ENCODE measurements at places on chromosomes 12 and 14.

GRCh38 chr14:34851395-34851794 lies 23.8 kb downstream of the BAZ1A start:
- DNase-seq: peak; percentile 53

- no peak for DNase-seq
Measured at GRCh38 chr12:123910761-123911193, 61.9 kb downstream of the CCDC92 start.

DNA sequence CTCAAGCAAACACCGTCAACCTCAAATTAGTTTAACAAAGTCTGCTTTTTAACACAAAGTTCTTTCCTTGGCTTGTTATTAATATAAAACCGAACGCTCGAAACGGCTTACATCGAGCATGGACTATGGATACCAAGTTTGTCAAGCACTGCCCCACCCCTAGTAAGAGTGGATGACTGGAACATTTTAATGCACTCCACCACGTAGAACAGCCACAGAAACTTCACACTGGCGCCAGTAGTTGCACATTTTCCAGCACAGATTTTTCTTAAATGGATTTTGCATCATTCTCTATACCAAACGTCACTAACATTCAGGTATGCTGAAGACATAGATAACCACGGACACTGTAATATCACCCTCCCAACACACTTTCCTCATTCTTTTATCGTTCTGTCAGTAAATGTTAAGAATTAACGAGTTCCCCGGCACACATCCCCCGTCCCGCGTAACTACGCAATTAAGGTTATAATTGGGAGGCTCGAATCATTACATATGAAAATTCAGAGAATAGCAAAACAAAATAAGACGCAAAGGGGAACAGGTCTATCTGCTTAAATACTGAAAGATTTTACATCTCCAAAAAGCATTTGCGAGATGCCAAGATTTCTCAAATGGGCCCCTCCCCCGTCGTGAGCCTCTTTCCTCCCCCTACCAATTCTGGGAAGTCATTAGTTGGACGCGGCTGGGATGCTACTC lies 990 bp downstream of the FERMT2 start:
- peak; percentile 63 for DNase-seq

DNA sequence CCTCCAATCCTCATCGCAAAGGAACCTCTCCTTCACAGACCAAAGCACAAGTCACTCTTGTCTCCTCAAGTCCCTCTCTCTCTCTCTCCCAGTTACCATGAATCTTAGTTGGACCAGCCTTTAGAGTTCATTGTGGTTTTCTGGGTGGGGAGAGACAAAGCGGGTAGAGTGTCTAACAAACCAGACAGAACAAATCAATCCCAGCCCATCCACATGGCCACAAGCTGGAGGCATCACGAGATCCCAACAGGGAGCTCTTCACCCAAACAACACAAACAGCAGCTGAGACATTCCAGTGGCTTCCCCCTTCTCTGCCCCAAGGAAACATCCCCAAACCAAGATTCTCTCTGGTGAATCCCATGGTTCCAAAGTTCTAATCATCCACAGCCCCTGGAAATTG lies 22.4 kb downstream of the ACTN1 start:
- DNase-seq: no peak

GRCh38 chr14:24204163-24205146 lies 1.0 kb upstream of the TSSK4 start:
- no peak for DNase-seq

DNA sequence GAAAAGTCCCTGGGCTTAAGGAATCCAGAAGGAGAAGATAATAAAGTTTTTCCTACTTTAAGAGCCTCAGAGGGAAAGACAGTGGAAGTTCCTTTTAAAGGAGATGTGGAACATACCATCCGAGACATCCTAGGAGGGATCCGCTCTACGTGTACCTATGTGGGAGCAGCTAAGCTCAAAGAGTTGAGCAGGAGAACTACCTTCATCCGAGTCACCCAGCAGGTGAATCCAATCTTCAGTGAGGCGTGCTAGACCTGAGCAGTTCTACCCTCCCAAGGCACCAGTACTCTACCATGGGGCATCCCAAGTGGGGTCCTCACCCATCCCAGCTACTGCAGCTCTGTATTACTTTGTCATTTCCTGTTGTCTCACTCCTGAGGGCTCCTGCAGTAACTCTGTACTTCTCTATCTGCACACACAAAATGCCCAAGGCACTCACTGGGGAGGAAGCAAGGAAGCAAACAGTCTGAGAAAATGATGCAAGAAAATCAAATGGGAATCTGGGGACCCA lies 3.8 kb downstream of the TINF2 start:
- DNase-seq: no peak

GRCh38 chr14:58807191-58807590 lies 169.4 kb downstream of the DACT1 start:
- DNase-seq: no peak
